ENCODE measurements at places on chromosomes 16 and 17.

- no peak for DNase-seq
Measured at GRCh38 chr16:54165174-54165911, 121.2 kb downstream of the IRX3 start.

GRCh38 chr16:69311533-69312387 is 610 bp downstream of the VPS4A start:
- no peak for DNase-seq

GRCh38 chr16:19639986-19640421 is 78.0 kb downstream of the KNOP1 start:
- DNase-seq: no peak

DNA sequence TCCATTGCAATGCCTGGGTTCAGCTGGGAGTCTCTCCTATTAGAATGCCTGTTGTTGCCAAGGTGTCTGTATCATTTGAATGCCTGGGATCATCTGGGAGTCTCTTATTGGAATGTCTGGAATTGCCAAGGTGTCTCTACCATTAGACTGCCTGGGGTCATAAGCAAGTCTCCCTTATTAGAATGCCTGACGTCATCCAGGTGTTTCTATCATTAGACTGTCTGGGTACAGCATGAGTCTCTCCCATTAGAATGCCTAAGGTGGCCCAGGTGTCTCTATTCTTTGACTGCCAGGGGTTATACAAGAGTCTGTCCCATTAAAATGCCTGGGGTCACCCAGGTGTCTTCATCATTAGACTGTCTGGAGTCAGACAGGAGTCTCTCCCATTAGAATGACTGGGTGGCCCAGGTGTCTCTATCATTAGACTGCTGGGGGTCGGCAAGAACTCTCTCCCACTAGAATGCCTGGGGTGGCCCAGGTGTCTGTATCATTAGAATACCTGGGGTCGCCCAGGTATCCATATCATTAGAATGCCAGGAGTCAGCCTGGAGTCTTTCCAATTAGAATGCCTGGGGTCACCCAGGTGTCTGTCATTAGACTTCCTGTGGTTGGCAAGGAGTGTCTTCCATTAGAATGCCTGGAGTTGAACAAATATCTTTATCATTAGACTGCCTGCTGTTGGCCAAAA is 2274.0 kb downstream of the TP53TG3F start:
- DNase-seq: no peak

DNA sequence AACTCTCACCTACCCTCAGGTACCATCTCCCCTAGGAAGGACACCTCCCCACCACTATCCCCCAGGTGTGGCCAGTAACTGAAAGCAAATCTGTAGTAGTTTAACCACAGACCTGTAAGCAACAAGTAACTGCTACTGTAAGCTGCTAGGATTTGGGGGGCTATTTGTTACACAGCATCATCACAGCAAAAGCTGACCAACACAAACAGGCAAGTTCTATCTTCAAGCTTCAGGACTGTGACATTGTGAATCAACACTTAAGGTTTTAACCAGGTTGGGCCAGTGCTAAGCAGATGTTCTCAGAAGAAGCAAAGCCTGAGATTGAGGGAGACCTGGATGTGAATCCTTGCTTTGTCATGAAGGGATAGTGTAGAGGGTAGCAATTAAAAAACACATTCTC is 47.0 kb downstream of the ABCC6 start:
- DNase-seq: no peak

DNA sequence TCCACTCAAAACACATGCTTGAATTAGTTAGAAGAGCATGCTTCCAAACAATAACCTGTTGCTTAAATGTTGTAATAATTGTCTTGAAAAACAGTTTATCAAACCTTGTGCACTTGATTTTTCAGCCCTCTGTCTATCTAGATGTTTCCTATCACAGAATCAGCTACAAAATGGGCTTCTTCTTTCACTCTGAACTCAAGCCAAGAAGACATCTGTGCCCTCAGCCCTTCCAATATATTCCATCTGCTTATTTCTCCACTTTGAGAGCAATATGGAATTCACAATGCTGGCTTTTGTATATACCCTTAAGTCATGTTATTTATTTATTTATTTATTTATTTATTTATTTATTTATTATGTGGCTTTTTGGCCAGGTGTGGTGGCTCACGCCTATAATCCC is 234.2 kb downstream of the TOX3 start:
- no peak for DNase-seq

- no peak for DNase-seq
Measured at GRCh38 chr17:42835732-42836131, 2.5 kb downstream of the PSME3 start.
